ENCODE measurements at places on chromosomes 1 and 21.

- no peak for DNase-seq
Observed at GRCh38 chr1:163168053-163168452, 34.7 kb downstream of the RGS5 start.

- no peak for DNase-seq
Observed at GRCh38 chr1:108957888-108958287, 5.4 kb downstream of the CLCC1 start.

DNA sequence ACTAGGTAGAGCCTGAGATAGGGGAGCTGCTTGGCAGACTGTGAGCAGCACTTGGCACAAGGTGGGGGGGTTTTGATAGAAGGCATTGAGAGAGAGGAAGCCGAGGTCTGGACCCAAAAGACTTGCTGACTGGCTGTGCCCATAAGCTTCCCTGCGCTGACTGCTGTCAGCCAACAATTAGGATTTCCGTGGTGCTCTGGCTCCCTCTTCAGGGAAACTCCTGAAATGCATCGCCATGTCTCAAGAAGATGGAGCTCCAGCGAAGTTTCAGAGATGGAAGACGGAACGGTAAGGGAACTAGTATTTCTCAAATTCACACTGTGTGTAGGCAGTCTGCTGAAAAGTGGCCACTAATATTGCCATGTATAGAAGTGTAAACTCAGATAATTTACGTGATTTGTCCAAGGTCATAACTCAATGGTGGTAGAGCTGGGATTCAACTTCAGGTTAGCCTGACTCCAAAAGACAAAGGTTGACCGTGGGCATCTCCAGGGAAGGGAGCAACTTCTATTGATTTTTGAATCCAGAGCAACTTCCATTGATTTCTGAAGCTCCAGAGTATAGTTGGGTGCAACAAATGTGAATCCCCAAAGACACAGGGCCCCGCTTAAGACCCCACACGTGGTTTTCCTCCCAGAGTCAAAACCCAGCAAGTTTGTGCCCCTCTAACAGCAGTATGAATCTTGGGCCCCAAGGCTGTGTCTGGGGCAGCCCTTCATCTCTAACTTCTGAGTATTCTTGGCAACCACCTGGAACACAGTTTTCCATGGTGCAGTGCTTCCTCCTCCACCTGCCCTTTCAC lies 44.5 kb upstream of the CRNN start:
- DNase-seq = peak; percentile 79

GRCh38 chr1:40001456-40001855 lies 39.1 kb upstream of the CAP1 start:
- DNase-seq = no peak

DNA sequence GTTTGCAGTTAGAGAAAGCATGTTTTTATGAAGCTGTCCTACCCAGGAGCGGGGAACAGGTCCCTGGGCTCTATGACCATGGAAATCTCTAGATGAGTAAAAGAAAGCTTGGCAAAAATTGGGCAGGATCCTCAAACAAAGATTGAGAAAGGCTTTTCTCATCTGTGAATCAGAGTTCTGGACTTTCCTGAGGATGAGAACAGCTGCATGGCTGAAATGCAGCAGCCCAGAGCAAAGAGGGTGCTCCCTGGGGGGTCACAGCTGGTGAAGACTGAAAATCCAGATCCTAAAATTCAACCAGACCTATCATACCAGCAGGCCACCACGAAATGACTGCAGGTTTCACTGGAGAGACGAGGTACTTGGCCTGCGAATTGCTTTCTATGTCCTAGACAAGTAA lies 65.7 kb upstream of the APP start:
- no peak for DNase-seq

DNA sequence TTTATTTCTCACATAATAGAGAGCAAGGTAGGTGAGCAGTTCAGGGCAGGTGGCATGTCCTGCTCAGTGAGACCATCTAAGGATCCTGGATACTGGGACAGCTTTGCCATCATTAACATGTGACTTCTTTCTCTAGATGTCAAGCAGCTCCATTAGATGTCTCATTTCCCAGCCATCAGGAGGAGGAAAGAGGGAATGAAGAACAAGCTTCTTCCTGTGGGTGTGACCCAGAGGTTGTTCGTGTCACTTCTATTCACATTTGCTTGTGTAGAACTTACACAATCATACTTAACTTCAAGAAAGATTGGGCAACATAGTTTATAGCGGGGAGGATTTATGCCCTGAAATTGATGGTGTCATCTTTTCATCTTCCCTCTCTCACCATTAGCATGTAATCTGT lies 169.2 kb upstream of the B3GALT2 start:
- no peak for DNase-seq

DNA sequence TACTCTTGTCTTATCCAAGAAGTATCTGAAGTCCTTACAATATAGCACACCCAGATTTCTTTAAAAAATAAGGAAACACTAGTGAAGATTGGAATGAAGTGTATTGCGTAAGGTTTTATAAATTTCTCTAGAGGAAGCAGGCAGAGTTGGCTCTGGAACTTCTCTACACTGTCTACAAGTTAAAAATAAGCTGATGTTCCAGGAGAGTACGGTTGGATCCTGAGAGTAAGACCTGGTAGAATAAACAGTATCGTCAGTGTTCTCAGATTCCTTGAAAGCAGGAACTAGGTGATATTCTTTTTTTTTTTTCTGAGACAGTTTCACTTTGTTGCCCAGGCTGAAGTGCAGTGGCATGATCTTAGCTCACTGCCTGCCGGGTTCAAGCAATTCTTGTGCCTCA lies 107.9 kb downstream of the USP25 start:
- DNase-seq = no peak

- DNase-seq = no peak
Observed at GRCh38 chr1:163055005-163055404, 14.2 kb upstream of the RGS4 start.

GRCh38 chr1:45009956-45010854 lies 919 bp downstream of the HECTD3 start:
- no peak for DNase-seq

- DNase-seq = no peak
Observed at GRCh38 chr1:53172426-53173128, 24.0 kb upstream of the CPT2 start.

DNA sequence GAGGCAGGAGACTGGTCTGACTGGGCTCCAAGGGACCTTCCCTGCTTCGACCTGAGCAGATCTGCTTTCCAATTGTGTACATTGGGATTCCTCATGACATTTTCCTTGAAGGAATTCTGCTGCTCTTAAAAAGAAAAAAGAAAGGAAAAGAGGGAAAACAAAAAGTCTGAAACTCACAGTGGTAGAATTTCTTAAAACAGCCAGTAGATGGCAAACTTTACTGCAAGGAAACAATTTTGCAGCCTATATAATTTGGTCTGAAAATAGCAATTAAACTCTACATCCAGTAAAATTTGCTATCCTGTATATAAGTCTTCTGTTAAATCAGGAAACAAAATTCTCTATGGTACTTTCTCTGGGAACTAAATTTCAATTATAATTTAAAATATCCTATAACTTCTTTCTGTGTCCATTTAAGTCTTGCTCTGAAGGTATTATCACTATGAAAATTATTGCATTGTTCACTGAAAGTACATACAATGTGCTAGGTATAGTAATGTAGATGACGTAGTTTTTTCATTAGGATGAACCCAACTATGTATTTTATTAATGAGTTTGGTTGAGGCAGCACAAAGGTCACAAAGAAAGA lies 59.8 kb downstream of the CRB1 start:
- DNase-seq = no peak

DNA sequence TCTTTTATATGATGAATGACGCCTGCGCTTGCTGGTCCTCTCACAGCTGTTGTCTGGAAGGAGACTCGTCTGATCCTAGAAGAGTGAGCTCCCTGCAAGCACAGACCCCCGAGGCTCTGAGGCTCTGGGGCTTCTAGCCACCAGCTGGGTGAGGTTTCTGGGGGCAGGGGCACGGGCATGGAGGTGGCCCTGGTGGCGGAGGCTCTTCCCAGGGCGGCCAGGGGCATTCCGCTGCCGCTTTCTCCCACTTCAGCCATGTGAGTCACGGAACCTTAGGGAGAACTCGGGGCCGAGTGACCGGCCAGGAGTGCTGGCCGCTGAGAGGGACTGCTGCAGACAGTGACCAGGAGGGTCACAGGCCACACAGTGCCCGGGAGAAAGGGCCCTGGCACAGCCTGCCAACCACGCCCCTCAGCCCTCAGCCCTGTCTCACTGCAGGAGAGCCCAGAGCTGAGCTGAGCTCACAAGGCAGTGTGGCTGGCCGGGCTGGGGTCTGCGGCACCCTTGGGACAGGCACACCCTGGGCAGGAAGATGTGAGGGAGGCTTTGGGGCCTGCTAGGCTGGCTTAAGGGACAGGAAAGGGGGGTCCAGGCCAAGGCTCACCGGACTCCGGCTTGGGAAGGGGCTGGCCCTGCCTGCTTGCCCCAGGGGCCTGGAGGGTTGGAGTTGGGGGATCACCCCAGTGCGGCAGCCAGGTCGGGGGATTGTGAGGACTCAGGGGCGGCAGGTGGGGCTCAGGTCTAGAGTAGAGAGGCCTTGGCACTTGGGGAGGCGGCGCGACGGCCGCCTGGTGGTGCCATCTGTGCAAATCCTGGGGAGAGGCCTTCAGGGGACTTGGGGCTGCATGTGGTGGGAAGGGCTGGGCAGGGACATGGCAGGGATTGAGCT lies 35.7 kb downstream of the MORN1 start:
- DNase-seq = no peak

DNA sequence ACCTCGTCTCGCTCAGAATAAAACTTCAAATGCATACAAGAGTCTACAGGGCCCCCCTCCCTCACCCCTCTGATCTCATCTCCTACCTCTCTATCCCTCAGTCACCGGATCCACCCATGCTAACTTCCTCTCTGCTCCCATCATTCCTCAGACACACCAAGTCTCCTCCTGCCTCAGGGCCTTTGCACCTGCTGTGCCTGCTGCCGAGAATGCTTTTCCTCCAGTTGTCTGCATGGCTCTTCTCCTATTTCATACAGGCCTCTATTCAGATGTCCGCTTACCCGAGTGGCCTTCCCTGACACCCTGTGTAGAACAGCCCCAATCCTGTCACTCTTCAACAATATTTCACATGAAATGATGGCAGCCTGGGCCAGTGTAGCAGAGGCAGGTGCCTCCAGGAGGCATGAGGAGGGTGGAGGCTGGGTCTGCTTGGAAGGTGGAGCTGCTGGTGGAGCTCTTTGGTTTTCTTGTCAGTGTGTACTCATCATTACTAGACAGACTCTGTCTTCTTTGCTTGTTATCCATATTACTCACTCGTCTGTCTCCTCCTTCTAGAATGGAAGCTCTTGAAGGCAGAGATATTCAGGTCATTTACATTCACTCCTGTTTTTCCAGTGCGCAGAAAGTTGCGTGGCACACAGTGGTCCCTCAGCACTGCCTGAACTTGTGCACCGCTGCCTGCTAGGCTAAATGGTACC lies 4.2 kb downstream of the SH2D2A start:
- no peak for DNase-seq

DNA sequence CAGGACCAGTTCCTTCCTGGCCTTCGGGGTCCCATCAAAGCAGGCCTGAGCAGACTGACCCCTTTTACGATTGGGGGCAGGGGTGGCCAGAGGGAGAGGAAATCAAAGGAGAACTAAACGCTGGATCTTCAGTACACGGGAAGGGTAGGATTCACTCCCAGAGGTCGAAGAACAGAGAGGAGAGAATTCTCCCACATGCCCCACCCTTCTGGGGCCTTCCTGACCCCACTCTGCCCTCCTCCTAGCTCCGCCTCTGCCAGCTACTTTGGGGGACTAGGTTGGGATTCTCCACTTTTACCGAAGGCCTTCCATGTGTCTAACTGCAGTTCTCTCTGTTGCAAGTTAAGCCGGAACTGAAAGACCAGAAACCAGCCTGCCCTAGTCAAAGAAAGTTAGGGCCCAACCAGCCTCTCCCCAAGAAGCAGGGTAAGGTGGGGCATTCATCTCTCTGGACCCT lies 654 bp upstream of the ARHGEF2 start:
- no peak for DNase-seq

DNA sequence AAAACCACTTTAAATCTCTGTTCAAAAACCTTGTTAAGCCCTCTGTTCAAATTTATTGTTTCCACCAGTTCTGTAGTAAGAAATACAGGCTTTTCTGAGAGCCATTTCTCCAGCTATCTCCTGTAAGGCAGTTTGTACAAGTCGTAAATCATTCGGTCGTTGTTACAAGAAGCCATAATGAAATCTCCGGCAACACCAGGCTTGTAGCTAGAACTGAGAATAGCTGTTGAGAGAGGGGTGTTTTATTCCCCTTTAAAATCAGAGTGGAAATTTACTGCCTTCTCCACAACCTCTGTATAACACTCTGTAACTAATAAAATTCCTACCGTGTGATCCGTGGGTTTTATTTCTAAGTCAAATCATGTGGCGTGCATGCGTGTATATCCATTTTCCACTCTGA lies 335.8 kb upstream of the KAZN start:
- no peak for DNase-seq

- no peak for DNase-seq
Observed at GRCh38 chr21:21612466-21612865, 614.3 kb downstream of the NCAM2 start.

DNA sequence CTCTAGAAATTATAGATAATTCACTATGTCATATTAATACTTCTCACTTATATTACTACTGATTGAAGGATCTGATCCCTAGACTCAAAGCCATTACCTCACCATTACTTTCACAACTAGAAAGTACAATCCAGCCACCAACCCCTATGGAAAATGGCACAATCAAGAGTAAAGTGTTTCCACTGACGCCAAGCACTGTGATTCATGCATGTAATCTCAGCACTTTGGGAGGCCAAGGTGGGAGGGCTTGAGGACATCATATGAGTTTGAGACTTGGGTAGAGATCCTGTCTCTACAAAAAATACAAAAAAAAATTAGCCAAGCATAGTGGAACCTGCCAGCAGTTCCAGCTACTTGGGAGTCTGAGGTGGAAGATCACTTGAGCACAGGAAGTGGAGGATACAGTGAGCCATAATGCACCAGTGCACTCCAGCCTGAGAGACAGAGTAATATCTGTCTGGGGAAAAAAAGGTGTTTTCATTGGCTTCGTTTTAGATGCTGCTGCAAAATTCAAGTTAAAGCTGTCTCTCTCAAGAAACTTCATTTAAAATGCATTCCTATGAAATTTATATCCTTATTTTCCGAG lies 126.5 kb downstream of the AKT3 start:
- DNase-seq = no peak

GRCh38 chr1:3821447-3821846 lies 25.1 kb upstream of the LRRC47 start:
- DNase-seq = no peak

GRCh38 chr1:104629589-104629988 lies 879.9 kb downstream of the AMY1C start:
- DNase-seq = no peak

GRCh38 chr21:42222821-42223390 lies 4.0 kb downstream of the ABCG1 start:
- DNase-seq = no peak

GRCh38 chr1:2358072-2358471 lies 33.3 kb downstream of the MORN1 start:
- DNase-seq = no peak

GRCh38 chr21:38875694-38876492 lies 70.2 kb downstream of the ETS2 start:
- no peak for DNase-seq

DNA sequence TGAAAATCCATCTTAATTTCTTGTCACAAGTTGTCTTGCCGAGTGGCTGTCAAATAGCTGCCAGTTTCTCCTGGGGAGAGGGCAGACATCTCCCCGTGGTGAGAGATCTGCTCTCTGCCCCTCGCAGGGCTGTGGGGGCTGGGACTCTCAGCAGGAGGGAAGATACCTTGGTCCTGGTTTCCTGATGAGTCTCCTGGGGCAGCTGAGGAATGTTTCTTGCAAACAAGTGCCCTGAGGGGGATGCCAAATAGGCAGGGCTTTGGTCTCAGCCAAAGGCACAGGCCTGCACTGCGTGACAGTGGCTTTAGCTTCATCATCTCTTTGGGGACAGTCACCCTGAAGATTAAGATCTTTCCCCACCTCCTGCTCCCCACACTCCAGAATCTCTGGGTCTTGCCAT lies 40.9 kb downstream of the SYT6 start:
- no peak for DNase-seq
